ENCODE measurements at places on chromosomes 7 and 10.

DNA sequence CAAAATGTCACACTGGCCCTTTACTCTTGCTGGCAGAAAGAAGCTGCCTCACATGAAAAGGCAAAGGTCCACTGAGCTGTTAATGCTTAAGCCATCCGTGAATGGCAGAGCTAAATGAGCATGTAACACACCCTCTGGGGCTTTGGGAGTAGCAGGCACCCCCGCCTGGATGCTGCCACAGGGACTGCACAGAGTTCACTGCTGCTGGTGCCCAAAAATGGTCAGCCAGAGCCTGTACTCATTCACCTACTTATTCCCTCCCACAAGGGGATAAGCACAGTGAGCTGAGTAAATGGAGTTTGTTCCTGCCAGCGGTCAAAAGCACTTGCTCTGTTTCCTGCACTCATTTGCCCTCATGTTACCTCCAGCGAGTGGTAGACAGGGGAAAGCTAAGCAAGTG, 374.0 kb upstream of the STEAP1 start:
- DNase-seq = no peak

- DNase-seq = no peak
Measured at GRCh38 chr10:87928996-87929395, 65.6 kb downstream of the PTEN start.

GRCh38 chr10:78648256-78648860, 420.4 kb upstream of the ZMIZ1 start:
- DNase-seq = no peak

DNA sequence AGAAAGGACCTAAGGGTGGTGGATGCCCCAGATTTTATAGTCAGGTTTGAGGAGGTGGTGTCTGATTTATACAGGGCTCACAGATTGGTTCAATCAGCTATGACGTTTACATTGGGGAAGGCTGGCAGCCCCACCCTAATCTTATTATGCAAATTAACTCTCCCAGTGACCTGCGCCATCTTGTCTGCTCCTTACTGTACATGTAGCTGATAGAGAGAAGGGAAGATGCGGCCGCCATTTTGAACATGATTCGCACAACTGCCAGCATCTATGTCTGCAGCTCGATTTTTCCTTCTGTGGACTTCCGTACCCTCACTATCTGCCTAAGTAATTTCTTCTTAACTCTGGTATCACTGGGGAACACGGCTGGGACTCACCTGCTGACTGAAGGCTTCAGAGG, 619.0 kb upstream of the DPP6 start:
- no peak for DNase-seq

DNA sequence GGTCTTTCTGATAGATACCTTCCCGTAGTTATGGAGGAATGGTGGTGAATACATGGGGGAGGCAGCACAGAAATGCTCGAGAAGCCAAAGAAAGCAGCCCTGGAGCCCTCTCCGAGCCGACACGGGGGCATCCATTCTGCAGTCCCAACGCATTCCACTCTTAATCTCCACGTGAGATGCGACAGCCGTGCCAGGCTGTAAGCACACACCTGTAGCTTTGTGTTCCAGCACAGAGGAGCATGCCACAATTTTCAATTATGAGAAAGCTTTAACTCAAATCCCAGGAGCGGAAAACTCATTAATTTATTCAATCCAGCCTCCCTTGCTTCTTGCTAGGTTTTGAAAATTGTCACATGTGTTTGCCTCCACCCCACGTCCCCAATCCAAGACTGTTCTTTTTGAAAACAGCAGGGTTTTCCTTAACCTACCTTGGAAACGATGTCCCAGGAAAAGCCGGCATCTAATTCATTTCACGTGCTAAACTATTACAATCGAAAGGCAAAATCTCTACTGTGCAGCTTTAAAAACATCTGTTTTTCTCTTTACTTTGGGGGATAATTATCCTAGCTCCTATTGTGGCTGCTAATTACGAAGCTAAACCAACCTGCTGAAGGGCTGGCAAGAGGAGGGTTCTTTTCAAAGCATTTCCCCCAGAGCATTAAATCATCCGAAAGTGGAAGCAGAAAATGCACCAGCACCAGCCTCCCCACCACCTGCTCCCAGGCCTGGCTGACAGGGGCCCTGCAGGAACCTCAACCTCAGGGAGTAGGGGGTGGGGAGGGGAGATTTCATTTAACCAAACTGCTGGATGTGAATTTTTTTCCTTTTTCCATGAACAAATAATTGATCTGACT, 56.0 kb upstream of the CHST15 start:
- DNase-seq = no peak

DNA sequence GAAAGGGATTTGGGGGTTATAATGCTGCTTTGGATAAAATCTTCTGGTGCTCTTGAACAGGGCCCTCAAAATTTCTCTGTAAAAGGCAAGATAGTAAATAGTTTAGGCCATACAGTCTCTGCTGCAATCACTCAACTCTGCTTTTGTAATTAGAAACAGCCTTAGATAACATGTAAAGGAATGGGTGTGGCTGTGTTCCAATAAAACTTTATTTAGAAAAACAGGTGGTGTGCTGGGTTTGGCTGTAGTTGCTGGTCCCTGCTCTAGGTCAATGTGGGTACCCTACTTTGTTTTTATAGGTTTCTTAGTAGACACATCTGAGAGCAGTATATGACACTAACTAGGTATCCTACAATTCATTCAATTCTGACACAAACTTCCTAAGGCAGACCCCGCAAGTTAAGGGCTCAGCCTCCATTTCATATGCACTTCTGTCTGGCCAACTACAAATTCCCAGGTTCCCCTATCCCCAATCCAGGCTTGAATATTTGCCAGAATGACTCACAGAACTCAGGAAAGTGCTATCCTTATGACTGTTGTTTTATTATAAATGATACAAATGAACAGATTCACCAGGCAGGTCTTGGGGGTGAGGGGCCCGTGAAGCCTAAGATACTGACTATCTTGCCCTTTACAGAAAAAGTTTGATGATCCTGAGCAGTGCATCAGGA, 349.9 kb downstream of the RPS24 start:
- DNase-seq = no peak

GRCh38 chr10:82609845-82610244, 734.9 kb downstream of the NRG3 start:
- no peak for DNase-seq

GRCh38 chr7:25832929-25833328, 319.1 kb upstream of the NFE2L3 start:
- DNase-seq = no peak

GRCh38 chr7:40658729-40659128, 523.9 kb downstream of the SUGCT start:
- no peak for DNase-seq

- DNase-seq = no peak
Measured at GRCh38 chr7:4216016-4216415, 466.1 kb upstream of the FOXK1 start.

DNA sequence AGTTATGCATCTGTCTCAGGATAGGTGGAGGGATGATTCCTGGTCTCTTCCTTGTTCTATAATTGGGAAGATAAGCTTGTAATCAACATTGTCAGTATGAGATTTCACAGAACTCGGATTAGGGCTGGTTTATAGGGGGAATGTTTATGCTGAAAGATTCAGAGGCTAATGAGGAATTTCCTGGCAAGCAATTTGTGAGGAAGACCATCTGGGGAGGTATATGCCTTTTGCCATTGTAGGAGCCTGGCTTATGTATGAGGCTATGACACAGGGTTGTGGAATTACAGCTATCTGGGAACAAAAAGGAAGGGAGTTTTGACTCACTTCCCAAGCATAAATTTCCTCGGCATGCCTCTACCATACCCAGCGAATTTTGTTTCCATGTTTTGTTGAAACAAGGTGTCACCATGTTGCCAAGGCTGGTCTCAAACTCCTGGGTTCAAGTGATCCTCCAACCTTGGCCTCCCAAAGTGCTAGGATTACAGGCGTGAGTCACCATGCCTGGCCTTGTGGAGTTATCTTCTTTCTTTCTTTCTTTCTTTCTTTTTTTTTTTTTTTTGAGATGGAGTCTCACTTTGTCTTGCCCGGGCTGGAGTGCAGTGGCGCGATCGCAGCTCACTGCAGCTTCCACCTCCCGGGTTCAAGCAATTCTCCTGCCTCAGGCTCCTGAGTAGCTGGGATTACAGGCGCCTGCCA, 1.6 kb upstream of the COPS6 start:
- DNase-seq = no peak

GRCh38 chr10:8912108-8912507, 857.6 kb downstream of the GATA3 start:
- no peak for DNase-seq

Measured in HT-29 (cell line).